Testis (tissue), 5 donors: ENCODE measurements at places on chromosomes 3 and 15.

DNA sequence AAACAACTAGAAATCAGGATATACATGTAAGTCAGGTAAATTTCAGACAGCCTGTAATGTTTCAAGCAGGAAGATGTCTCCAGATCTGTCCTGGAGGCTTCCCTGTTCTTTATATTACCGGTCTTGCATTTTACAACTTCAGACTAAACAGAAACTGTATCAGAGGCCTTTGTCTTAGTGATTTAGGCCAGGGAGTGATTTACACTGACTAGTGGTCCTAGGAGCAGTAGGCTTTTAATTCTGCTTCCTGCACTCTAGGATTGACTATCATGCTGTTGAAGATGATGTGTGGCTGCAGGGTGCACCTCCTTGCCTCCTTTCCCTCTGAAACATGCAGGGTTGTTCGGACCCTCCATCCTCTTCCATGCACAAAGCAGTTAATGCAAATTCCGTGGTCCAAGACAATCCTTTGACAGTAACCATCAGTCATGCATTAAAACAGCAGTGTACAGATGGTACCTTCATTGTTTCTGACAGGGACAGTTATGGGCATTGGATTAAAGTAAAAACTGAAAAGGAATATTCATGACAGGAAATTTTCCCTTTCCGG is 27.6 kb downstream of the CHRNA7 start:
- DNase-seq = no peak

- no peak for DNase-seq
Measured at GRCh38 chr3:170730071-170730812, 139.8 kb downstream of the RPL22L1 start.

GRCh38 chr3:57948080-57948671 is 60.0 kb upstream of the FLNB start:
- no peak for DNase-seq

DNA sequence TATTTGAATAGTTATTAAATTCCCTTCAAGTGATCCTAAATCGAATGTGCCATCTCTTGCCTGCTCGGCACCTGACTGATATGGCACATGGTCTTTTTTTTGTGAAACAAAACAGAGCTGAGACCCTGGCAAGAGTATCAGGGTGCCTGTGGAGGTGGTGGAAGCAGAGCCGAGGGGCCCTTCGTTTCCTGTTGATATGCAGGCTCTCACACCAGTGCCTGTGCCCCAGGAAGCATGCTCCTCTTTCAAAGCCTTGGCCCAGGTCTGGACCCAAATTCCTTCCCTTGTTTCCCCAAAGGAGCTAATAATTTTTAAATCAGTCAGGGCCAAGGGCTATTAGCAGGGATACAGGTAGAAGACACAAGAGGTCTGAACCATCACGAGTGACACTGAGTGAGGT is 21.5 kb upstream of the MRPS22 start:
- no peak for DNase-seq

GRCh38 chr15:69729167-69729748 is 276.6 kb downstream of the RPLP1 start:
- DNase-seq = peak; percentile 72

DNA sequence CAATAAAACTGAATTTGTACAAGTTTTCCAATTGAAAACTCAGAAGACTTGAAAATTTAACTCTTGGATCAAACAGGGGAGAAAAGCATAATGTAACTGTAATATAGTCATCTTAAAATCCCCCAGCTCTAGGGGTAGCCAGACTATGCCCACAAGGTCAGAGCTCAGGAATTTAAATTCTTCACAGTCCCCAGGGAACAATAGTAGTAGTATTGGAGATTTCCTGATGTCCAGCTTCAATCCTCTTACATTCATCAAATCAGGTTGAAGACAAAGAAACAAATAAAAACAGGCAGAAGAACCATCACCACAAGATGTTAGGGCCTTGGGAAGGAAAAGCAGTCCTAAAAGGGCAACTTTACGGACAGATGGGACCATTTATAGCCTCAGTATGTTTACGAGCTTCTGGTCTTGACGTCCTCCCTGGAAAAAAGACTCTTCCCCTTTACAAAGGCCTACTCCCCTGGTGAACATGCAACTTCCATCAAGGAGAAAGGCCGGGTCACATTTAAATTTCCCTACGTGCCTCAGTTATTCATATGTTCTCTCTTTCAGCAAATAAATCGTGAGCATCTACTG is 96.8 kb downstream of the PLCH1 start:
- no peak for DNase-seq

GRCh38 chr15:74350295-74351275 is 16.9 kb downstream of the CYP11A1 start:
- no peak for DNase-seq

GRCh38 chr15:67869701-67870100 is 29.9 kb upstream of the RNU6-1 start:
- no peak for DNase-seq

DNA sequence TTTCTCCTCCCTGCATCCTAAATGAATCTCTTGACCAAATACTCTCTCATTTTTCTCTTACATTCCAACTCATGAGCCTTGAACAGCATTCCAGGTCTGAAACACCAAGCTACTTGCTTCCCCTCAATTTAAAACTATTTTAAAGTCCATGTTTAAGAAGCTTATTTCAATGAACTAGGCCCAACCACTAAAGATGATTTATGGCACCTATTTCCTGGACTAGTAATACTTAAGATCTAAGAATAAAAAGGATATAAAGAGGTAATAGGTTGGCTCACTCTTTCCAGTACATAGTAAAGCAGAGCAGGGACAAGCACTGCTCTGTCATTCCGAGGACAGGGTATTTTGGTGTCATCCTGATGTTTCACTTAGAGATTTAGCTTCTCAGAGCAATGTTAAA is 219.3 kb upstream of the TMCO5A start:
- DNase-seq = no peak

GRCh38 chr15:79562899-79563298 is 130.8 kb downstream of the MINAR1 start:
- DNase-seq = no peak

- no peak for DNase-seq
Measured at GRCh38 chr15:91793771-91794170, 59.7 kb upstream of the SLCO3A1 start.

- no peak for DNase-seq
Measured at GRCh38 chr3:88957711-88958439, 149.5 kb upstream of the EPHA3 start.

GRCh38 chr15:67076147-67076843 is 10.9 kb downstream of the SMAD3 start:
- no peak for DNase-seq

DNA sequence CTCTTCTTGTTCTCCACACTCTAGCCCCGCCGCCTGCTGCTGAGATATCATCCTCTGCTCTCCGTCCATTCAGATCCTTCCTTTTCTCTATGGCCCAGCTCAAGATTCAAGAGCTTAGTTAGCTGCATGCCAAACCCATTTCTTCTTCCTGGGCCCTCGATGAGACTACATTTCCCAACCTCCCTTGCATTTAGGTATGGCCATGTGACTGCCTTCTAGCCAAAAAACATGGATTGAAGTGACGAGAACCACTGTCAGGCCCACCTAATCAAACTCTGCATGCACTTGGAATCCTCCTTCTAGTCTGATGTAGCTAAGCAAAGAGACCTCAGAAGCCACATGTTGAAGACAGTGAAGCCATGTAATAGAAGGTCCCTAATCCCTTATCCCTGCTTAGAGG is 308.2 kb downstream of the VPS13C start:
- DNase-seq = no peak

- DNase-seq = no peak
Measured at GRCh38 chr3:100600181-100601042, 9.0 kb upstream of the ADGRG7 start.
